ENCODE measurements at places on chromosomes 4 and X.

- no peak for DNase-seq
Measured at GRCh38 chr4:100424376-100424775, 93.4 kb downstream of the EMCN start.

- no peak for DNase-seq
Measured at GRCh38 chrX:113954297-113954696, 629.6 kb upstream of the HTR2C start.

DNA sequence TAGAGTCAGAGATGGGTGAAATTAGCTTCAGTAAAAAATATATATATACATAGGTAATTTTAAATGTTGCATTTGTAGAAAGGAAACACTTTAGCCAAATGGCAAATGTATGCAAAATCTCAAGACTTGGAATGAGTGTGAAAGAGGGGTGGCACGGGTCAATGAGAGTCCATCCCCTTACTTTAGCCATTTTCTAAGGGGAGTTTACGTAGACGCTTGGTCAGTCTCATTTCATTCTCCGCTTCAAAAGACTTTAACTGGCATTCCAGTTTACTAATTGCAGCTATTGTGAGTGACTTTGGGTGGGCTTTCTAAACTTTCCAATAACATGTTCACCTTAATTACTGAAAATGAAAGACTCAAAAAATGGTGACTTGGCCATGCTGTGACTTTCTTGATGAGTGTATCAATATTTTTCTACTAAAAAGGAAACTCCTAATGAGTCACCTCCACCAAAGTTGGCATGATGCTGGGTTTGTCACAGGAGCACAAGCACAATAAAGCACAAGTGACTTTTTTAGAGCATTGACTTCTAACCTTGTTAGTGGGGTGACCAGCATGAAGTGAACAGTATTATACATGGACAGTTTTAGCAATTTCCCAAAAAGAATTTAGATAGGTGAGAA is 356.0 kb upstream of the RASGEF1B start:
- DNase-seq, result no peak

GRCh38 chr4:175714686-175715085 is 97.4 kb downstream of the GPM6A start:
- peak; percentile 59 for DNase-seq

DNA sequence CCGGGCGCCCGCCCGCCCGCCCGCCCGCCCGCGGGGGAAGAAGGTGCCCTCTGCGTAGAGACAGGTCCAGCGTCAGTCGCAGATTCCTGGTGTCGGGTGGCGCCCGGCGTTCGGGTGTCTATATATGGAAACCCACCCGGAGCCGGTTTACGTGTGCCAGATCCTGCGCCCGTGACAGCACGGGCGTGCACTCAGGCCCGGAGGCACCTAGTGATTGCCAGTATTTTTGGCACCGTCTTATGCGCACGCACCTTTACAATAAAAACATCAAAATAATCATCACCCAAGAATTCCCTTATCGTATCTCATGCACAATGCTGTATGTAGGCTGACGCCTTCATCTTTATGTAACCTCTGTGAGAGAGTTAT is 519 bp downstream of the SLC25A4 start:
- no peak for DNase-seq

DNA sequence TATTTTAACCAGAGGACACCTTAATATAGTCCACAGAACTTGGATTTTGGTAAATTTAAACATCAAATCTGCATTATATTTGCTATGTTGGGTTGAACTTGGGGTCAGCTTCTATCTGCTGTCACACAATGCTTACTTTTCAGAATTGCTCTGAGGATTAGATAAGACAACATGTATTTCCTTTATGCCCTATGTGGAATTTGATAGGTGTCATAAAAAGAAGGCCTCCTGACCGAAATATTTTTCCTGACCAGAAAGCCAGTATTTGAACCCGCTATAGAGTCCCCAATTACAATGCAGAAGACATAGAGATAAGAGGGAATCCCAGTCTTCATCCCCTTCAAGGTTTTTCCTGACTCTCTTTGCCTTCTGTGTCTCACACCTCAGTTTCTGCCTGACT is 4.1 kb downstream of the MTTP start:
- DNase-seq, result no peak

- DNase-seq, result no peak
Measured at GRCh38 chr4:138216272-138216867, 25.8 kb downstream of the SLC7A11 start.

GRCh38 chr4:106418444-106418843 is 49.9 kb upstream of the GIMD1 start:
- no peak for DNase-seq

- no peak for DNase-seq
Measured at GRCh38 chr4:73661646-73662119, 41.4 kb upstream of the RASSF6 start.

DNA sequence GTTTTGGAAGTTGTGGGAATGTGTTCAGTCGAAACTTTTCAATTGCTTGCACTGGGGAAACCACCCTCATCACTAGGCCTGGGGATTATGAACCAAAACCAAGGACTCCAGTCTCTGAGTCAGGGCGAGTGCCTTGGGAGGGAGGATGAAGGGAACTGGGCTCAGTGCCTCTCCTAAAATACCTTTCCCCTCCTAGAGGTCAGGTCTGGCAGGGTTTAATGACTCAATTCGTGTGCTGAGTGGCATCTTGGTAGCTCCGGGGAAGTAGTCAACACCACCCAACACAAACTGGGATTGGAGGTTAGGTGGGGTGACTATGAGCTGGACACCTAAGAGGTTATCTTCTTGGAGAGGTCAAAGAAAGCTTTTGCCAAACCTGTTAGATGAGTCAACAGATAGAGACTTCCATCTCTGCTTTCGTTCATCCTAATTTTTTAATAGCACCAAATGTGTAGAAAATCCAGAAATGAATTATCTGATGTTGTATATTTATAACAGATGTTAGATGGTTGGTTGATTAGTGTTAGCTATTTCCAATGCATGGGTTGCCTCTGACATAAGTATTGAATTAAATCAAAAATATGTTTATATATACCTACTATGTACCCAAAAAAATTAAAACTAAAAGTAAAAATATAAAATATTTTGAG is 202.8 kb downstream of the SHROOM3 start:
- DNase-seq, result no peak

GRCh38 chr4:161517941-161518340 is 645.9 kb downstream of the FSTL5 start:
- DNase-seq, result no peak

DNA sequence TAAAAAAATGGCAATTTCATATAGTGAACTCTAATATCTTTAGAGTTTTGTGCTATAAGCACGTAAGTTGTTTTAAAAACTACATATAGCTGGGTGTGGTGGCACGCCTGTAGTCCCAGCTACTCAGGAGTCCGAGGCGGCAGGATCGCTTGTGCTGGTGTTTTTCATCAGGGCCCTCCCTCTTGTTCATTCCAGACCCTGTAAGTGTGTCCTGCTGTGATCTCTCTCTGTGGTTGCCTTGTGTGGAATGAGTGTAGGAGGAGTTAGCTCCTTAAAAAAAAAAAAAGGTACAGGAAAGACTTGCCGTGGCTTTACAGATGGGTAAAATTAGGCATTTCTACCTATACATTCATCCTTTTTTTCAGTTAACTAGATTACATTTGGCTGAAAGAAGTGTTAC is 35.4 kb downstream of the RBBP7 start:
- no peak for DNase-seq

GRCh38 chrX:69107231-69107739 is 58.0 kb downstream of the PJA1 start:
- no peak for DNase-seq

DNA sequence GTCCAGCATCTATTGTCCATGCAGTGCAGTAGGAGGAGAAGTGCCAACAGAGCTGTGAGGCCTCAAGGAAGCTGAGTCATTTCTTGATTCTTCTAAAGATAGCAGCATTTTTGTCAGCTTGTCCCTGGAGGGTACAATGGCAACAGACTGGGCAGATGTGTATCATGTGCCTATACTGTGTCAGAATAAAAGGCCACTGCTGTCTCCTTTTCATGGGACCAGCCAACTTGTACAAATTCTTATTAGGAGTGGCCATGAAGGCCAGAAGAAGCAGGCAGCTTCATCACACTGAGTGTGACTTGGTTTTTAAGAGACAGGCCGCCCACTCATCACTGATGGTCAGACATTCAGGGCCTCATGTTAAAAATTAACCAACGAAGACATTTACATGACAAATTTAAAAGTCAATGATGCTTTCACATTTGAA is 185.0 kb upstream of the FAM241A start:
- no peak for DNase-seq

GRCh38 chr4:59925290-59925689 is 1274.8 kb upstream of the ADGRL3 start:
- no peak for DNase-seq

DNA sequence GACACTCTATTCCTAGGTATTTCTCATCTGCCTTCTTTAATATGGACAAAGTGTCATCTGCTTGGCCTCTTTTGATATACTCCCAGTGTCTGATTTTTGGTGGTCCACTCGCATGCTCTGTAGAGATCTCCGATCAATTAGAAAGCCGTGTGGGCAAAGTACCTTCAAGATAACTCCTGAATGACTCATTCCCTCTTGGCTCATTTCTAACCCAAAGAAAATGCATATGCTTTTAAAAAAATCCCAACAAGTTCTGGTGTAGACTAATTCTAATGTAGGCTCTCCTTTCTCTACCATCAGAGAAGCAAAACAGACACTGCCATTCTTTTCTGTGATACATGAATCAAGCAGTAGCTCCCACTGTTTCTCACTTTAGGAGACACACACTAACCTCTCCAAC is 714.9 kb upstream of the ADGRL3 start:
- DNase-seq, result no peak

DNA sequence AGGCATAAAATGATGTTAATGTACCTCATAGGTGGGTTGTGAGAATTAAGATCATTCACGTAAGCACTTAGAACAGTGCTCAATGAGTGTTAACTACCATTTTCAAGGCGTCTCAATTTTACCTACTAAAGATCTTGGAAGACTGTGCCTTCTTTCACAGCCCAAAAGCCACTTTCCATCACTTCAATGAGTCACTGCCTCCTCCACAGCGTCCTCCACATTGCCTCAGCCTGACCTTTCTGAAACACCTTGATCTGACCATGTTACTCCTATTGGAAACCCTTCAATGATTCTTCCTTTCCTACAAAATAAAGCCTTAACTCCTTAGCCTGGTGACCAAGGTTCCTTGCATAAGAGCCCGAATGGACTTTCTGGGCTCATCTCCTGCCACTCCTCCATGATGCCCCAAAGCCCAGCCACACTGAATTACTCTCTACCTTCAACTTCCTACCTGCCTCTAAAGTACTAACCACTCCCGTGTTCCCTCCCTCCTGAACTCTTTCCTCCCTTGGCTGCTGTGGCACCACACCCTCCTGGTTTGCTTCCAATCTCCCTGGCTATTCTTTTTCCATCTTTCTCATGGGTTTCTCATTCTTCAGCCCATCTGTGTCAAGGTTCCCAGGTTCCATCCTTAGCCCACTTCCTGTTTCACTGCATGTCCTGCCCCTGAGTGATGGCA is 22.1 kb downstream of the SLC25A53 start:
- DNase-seq, result no peak

- no peak for DNase-seq
Measured at GRCh38 chr4:110778521-110778920, 155.6 kb upstream of the PITX2 start.

DNA sequence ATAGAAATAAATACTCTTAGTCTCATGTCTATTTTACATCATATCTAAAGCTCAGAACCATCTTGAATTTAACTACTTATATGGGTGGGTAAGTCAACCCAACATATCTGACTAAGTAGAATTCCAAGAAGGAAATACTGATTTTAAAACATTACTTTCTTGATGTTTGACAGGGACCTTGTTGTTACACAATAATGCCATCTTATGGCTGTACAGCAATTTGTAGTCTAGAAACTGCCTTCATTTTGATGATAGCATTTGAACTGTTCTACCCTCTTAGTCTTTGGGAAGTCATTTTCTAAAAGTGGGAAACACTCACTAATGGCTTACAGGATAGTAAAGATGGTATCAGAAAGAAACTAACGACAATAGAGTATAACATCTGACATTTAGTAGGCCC is 929.5 kb downstream of the DMD start:
- DNase-seq, result no peak

DNA sequence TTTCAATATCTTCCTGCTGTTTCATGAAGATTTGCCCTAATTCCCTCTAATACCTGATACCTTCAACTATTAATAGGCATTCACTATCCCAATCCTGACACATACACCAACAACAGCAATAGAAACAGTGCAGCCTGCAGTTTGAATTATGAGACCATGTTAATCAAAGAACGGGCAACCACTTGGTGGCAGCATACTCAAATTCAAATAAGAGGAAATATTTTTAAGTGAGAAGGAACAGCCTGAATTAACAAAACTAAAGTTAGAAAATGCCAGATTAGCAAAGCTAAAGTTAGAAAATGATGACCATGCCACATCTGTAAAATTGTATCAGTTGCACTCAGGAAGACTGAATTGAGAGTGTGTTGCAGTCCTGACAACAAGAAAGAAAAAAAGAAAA is 204.9 kb downstream of the SMARCA1 start:
- no peak for DNase-seq

DNA sequence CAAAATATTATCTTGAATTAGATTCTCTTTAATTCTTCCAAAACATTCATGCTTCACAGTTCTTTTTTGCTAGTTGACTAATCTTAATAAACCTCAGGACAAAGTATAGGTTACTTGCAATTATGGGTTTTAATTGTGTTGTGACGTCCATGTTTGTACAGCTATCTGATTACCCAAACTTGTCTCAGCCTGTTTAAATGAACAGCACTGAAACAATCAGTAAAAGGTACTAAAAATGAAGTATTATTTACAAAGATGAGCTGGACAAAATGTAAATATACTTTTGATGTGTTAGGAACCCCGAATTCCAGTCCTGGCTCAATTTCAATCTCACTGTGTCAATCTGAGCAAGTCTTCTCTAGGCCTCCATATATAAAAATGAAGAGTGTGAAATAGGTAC is 57.4 kb upstream of the SLC6A14 start:
- no peak for DNase-seq

DNA sequence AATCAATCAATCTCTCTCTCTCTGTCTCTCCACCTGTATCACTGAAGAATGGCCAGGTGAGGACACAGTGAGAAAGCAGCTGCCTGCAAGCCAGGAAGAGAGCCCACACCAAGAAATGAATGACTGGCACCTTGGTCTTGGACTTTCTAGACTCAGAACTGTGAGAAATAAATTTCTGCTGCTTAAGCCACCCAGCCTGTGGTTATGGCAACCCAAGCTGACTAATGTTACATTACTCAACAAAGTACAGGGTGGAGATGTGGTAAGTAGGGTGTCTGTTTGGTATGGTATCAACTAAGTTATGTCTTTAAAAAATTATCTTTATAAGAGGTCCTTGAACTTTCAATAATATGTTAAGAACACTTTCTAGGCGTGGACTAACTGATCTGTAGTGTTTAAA is 159.3 kb downstream of the EPHA5 start:
- DNase-seq, result no peak

DNA sequence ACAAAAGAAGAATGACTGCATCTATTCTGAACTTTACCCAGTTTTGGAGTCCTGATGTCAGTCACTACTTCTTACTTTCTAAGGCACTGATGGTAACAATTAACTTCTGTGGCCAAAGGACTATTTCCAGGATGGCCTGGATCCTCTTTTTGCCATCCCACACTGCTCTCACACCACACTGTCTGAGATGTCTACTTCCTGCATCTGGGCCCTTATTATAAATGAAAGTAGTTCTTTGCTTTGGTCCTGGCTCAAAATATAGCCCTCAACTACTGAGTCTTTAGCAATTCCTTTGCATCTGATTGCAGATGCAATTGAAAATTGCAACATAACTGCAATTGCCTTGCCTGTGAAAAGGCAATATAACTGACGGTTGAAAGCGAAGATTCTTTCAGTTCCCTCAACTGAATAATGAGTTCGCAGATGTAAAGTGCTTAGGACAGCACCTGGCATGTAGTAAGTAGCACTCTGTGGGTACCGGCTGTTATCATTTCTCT is 44.2 kb downstream of the COQ2 start:
- no peak for DNase-seq

Measured in NCI-H1105 (cell line).